Right atrium auricular region (tissue), 2 donors: ENCODE measurements at places on chromosomes 2 and 18. TPM values are rescaled to one million over a fixed set of nuclear protein-coding genes. Genes with fewer than 3 reads are reported as not detected.

The CCDC74A gene
- total RNA-seq: 3.9 TPM

The BUB1 gene
- 1.4 TPM for total RNA-seq

The SKOR2 gene
- not detected for total RNA-seq

The ALPP gene
- total RNA-seq: not detected

The SLC25A12 gene
- 106 TPM for total RNA-seq
